ENCODE measurements at places on chromosomes 6 and 20.

DNA sequence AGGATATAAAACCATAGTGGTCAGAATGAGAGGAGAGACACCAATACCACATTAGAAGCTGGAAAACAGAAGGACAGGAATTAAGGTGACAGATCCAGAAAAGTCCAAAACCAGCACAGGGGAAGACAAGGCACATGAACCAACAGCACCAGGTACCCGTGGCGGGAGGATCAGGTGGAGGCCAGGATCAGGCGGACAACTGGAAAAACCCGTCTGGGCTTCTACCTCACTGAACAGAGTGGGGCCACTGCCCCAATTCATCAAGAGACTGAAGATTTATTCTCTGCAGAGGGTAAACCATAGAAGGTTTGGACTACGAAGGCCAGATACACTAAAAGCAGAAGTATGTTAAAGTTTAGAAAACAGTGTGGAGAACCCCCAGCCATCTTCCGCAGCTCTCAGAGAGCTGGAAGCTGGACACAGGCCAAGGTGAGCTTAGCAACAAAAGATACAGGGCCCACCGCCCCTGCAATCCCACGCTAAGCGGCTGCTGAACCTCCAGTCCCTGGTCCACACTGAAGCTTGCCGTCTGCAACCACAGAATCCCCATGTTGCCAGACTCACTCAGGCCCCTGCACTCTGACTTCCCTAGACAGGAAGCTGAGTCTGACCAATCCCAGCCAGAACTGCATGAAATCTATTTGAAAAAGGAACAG lies 29.9 kb downstream of the ABHD12 start:
- peak; percentile 34 for DNase-seq

DNA sequence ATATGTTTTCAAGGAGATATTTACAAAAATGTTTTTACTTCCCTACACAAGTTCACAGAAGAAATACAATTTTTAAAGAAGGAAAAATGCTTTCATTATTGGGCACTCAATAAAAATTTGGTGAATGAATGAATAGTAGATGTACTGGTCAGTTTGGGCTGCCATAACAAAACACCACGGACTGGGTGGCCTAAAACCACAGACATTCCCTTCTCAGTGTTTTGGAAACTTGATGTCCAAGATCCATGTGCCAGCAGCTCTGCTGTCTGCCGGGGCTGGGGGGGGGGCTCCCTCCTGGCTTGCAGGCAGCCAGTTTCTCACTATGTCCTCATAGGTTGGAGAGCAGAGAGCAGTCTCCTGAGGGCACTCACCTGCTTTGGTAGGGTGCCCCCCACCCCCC lies 62.0 kb downstream of the FAM120B start:
- DNase-seq: no peak

DNA sequence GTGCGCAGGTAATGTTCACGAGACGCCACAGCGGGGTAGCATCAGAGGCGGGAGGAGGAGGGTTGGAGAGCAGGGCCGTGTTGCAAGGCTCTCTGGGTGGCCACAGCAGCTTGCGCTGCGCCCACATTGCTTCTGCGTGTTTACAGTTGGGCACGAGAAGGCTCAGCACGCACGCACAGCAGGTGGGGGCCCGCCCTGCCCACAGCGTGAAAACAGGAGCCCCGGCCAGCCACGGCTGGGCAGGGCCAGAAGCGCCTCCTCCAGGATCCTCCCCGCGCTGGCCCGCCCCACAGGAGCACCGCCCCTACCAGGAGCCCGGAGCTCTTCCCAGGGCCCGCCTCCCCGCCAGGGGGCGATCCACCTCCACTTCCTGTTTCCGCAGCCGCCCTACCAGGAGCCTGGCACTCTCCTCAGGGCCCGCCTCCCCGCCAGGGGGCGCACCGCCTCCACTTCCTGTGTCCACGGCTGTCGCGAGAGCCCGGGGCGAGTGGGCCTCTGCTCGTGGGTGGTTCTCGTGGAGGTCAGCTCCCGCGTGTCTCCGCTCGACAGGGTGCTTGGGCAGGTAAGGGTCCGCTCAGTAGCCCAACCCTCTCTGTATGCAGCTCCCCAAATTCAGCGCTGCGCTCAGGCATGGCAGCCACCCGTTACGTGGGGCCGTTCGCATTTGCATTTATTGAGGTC lies at the start of gene FAM50B:
Gene FAM50B, plus strand, starts transcription at position 449 of the 681 bp plus-strand sequence. CDS start 439 bp downstream, outside the sequence.
- DNase-seq: peak; percentile 56

- no peak for DNase-seq
Observed at GRCh38 chr6:50819466-50819903, 814 bp downstream of the TFAP2B start.

DNA sequence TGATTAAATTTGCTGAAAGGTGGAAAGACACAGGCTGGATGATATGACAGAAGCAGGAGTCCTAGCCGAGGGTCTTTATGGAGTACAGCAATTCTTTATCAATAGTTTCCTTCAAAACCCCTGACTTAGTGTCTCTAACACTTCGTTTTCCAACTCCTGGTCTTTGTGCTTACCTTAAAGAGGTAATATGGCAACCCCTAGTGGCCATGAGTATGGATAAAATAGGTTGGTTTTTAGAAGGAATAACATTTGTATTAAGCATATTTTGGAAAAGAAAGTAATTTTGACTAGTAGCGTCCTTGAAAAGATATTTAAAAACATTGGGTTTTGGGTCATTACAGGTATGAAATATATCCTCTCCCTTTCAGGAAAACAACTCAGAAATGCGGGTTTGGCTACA lies 51.9 kb downstream of the VGLL2 start:
- no peak for DNase-seq
